Natural killer cell (primary cell): ENCODE measurements at places on chromosomes 5 and 9. TPM values are rescaled to one million over a fixed set of nuclear protein-coding genes. Genes with fewer than 3 reads are reported as not detected.

SPACA9 gene
- 1.4 TPM for total RNA-seq

SMIM33 gene
- not detected for total RNA-seq

ACOT12 gene
- not detected for total RNA-seq

- no peaks in the 10 kb centered on the region for H3K36me3 ChIP-seq
- no peaks in the 10 kb centered on the region for H3K27me3 ChIP-seq
- no peak overlapping the region for H3K4me3 ChIP-seq
- no peak overlapping the region for H3K27ac ChIP-seq
- H3K4me1 ChIP-seq, result no peaks in the 10 kb centered on the region
- DNase-seq, result no peak
These were observed 214.0 kb upstream of the DAB2 start for GRCh38 chr5:39638813-39639212.

TAS2R1 gene
- total RNA-seq, result not detected

NR2F1-AS1 gene
- total RNA-seq, result not detected
